ENCODE measurements at places on chromosomes 2 and 18. TPM values are rescaled to one million over a fixed set of nuclear protein-coding genes. Genes with fewer than 3 reads are reported as not detected.

DNA sequence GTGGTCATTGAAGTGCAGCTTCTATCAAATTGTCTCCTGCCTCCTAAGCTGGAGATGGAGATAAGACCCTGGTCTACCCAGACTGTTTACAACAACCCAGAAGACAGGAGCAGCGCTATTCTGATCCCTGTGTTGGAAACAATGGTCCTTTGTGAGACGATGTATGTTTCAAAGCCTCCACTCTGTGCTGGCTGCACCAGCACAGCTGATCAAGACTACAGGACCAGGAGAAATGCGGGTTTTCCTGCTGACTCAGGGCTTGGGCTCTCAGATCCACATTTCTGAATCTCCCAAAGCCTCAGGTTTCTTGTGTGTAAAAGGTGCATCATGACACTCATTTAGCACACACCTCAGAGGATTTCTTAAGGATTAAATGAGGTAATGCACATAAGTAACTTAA lies 92.0 kb downstream of the POU3F3 start:
- no peaks in the 10 kb centered on the region for H3K4me1 ChIP-seq
- no peak for DNase-seq
- H3K27ac ChIP-seq, result no peak overlapping the region
- no peaks in the 10 kb centered on the region for H3K36me3 ChIP-seq

GRCh38 chr18:50307400-50307737 lies 19.9 kb upstream of the CXXC1 start:
- H3K4me1 ChIP-seq, result peaks cover 8% of the 10 kb centered on the region
- H3K4me3 ChIP-seq, result peak overlapping the region; percentile 58
- no peak for DNase-seq
- H3K27ac ChIP-seq, result no peak overlapping the region
- no peaks in the 10 kb centered on the region for H3K36me3 ChIP-seq

DNA sequence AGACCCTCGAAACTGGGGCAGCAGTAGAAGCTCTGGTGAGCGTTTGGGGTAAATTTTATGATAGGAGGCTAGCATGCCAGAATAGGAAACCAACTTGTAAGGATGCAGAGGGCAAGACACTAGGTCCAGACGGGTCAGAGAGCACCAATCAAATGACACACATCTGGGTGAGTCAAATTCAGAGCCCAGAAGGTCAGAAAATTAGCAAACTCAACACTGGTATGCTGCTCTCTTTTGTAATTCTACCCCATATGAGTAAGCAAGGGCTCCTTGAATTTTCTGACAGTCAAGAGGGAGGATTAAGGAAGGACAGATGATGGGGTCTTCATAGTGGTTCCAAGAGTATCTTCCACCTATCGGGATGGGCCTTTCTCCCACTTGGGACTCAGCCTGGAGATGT lies 209.8 kb downstream of the BCL2 start:
- no peaks in the 10 kb centered on the region for H3K27me3 ChIP-seq
- H3K36me3 ChIP-seq, result no peaks in the 10 kb centered on the region
- no peak overlapping the region for H3K27ac ChIP-seq
- DNase-seq, result no peak

GRCh38 chr2:121155502-121156056 lies 129.4 kb downstream of the TFCP2L1 start:
- no peak for DNase-seq
- H3K27ac ChIP-seq, result no peak overlapping the region
- no peaks in the 10 kb centered on the region for H3K4me1 ChIP-seq
- H3K27me3 ChIP-seq, result no peaks in the 10 kb centered on the region
- H3K4me3 ChIP-seq, result no peak overlapping the region

- H3K4me1 ChIP-seq, result no peaks in the 10 kb centered on the region
- no peaks in the 10 kb centered on the region for H3K36me3 ChIP-seq
- no peak for DNase-seq
- H3K4me3 ChIP-seq, result no peak overlapping the region
Measured at GRCh38 chr2:38446418-38446817, 69.3 kb upstream of the ATL2 start.

DNA sequence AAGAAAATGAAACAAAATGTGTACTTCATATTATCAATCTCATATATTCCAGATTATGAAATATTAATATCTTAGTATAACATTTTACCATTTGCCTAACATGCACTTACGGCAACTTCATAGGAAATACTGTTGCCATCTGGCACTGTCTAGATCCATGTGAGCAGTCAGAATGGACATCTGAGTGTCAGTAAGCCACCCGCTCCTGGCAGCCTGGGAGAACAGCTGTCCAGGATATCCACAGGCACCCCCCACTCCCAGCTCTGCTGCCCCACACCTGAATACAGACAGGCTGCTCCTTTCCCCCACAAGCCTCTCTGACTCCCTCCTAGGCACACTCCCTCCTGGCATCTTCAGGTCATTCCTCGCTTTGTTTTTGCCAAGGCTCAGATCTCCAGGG lies 127.0 kb downstream of the GAREM1 start:
- no peaks in the 10 kb centered on the region for H3K4me1 ChIP-seq
- no peak for DNase-seq
- no peaks in the 10 kb centered on the region for H3K36me3 ChIP-seq
- H3K27ac ChIP-seq, result no peak overlapping the region
- no peak overlapping the region for H3K4me3 ChIP-seq

- no peak for DNase-seq
- H3K36me3 ChIP-seq, result no peaks in the 10 kb centered on the region
- no peaks in the 10 kb centered on the region for H3K27me3 ChIP-seq
- no peaks in the 10 kb centered on the region for H3K4me1 ChIP-seq
- H3K27ac ChIP-seq, result no peak overlapping the region
Measured at GRCh38 chr2:39933196-39933595, 154.1 kb upstream of the THUMPD2 start.

GRCh38 chr2:160015746-160016145 lies 46.7 kb downstream of the PLA2R1 start:
- H3K27me3 ChIP-seq, result no peaks in the 10 kb centered on the region
- H3K4me3 ChIP-seq, result no peak overlapping the region
- DNase-seq, result no peak
- no peaks in the 10 kb centered on the region for H3K4me1 ChIP-seq
- H3K27ac ChIP-seq, result no peak overlapping the region

DNA sequence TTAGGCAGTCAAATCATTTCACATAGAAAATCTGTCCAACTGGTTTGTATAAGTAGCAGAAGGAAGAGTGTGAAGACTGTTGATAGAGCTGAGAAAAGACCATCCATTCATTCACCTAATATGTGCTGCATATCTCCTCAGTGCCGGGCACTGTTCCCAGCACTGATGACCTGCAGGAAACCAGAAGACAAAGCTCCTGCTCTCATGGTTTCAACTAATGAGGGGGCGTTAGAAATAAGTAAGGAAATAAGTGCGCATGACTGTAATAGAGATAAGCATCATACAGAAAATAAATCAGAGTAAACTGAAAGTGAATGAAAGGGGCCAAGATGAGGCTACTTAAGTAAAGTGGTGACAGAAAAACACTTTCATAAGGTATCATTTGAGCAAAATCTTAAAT lies 427.5 kb upstream of the CDH20 start:
- no peak for DNase-seq
- H3K36me3 ChIP-seq, result no peaks in the 10 kb centered on the region
- no peaks in the 10 kb centered on the region for H3K27me3 ChIP-seq
- H3K27ac ChIP-seq, result no peak overlapping the region
- no peaks in the 10 kb centered on the region for H3K4me1 ChIP-seq

DNA sequence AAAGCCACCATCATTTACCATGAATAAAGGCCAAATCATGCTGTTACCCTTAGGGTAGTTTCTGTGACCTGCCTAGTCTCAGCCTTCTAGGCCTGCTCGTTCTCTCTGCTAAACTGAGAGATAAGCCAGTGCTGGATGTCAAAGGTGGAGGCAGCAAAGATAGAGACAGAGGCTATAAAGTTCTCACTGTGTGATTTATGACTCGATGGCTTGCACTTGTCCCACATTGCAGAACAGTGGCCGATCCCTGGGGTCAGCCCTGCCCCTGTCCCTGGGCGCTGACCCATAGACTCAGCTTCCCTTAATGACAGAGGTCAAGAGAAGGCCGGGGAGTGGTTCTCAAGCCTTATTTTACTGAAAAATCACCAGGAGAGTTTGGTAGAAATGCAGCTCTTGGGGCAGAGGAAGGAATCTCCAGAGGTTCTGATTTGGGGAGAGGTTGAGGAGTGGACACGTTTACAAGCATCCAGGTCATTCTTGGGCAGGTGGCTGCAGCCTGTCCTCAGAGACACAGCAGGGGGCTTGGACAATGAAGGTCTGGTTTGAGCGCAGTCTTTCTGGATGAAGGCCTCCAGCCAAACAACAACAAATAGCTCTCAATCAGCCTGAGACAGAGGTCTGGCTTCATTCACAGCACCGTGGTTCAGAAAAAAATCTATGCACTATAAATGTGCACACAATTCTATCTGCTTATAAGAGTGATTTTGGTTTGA lies 143.5 kb downstream of the ACKR3 start:
- H3K27ac ChIP-seq, result no peak overlapping the region
- no peak overlapping the region for H3K4me3 ChIP-seq
- no peak for DNase-seq
- no peaks in the 10 kb centered on the region for H3K36me3 ChIP-seq
- H3K4me1 ChIP-seq, result no peaks in the 10 kb centered on the region
- no peaks in the 10 kb centered on the region for H3K27me3 ChIP-seq

DNA sequence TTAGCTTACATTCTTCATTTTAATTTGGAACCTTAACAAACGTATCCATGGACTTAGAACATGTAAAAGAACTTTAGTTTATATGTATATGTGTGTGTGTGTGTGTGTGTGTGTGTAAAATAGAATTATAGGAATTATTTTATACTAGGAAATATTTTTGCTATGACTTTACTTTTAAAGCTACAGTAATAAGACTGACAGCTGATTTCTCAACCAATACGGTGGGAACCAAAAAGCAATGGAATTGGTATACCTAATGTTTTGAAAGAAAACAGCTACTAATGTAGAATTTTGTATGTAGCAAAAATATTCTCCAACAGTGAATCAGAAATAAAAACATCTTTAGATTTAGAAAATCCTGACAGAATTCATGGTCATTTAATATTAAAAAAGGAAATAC lies 146.5 kb upstream of the ARL4C start:
- H3K36me3 ChIP-seq, result no peaks in the 10 kb centered on the region
- H3K4me1 ChIP-seq, result no peaks in the 10 kb centered on the region
- H3K27me3 ChIP-seq, result no peaks in the 10 kb centered on the region
- no peak overlapping the region for H3K4me3 ChIP-seq

The GALNT5 gene
- not detected for total RNA-seq

The GFPT1 gene
- 38.7 TPM for total RNA-seq
